Stimulated activated CD4-positive, alpha-beta T cell treated with anti-CD3 and anti-CD28 coated beads, Interleukin-2, amount 100 ng/mL, for 4 hours (primary cell): ENCODE measurements at places on chromosomes 13 and 19.

- DNase-seq = peak; percentile 74
Measured at GRCh38 chr19:4914736-4915501, 5.6 kb downstream of the UHRF1 start.

DNA sequence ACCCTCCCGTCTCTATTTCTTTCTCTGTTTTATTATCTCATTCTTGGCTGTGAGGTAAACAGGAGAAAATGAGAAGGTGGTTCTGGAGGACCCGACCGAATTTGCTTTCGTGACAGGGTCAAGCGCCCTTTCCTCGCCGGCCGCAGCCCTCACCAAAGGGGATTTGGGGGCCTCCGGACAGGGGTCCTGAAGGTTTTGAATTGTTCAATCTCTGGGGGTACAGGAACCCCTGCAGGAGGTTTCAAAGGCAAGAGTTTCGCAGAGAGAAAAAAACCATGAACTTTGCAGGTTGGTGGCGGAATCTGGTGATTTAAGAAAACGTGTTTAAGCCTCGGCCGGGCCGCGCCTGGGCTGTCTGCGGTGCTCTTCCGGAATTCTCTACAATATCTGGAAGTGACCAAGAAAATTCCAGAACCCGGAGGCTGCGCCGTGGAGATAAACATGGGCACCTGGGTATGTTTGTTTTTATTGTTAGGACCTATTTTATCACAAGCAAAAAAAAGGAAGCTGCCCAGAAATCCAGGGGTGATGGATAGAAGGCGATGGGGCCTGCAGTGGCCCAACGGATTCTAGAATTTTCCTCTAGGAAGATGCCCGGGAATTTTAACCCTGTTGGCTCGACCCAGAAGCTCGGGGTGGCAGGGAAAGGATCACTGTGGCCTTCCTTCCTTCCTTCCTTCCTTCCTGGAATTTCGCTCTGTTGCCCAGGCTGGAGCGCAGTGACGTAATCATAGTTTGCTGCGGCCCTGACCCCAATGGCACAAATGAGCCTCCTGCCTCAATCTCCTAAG lies 14.2 kb upstream of the PTBP1 start:
- no peak for DNase-seq

- DNase-seq = peak; percentile 16
Measured at GRCh38 chr13:30832845-30833332, 73.2 kb upstream of the MEDAG start.

GRCh38 chr19:29275266-29275665 lies 62.3 kb upstream of the UQCRFS1 start:
- DNase-seq = no peak

DNA sequence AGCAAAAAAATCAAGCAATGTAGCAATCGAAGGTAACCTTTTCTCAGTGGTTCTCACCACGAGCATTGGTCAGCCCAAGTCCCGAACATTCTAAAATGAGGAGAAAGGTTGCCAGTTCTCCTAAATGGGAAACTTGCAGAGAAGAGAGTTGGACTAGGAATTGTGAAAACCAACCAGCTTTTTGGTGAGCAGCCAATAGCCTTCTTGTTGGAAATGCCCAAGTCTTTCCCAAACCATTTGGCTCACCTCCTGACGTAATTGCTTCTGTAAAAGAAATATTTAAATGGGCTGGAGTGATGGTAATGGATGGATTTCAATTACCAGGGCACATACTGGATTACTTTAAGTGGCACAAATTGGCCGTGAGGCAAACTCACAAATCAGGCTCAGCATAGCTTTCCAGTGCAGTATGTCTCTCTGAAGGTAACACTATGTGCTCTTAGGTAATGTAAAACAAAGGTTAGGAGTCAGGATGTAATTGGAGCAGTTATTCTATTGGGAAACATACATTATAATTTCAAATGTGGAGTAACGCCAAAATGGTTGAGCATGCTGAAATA lies 423.2 kb downstream of the KLF5 start:
- no peak for DNase-seq
